ENCODE measurements at places on chromosomes 12 and 14.

GRCh38 chr12:117994551-117995438, 21.7 kb upstream of the RFC5 start:
- DNase-seq = no peak

DNA sequence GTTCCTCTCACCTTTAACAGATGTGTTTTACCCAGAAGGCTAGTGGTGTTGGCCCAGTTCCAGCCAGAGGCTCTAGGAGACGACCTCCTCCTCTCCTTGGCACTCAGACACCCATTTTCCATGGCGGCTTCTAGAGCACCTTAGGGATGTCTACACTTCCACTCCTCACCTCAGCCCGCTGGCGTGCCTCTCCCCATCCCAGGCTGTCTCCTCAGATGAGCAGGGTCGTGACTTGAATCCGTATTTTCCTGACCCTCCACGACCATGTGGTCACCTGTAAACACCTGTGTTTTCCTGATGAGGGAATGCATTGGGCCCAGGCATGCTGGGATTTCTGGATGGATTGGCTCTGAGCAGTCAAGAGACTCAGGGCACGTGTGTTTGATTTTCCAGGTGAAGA, 21.8 kb upstream of the RIN3 start:
- DNase-seq = no peak

DNA sequence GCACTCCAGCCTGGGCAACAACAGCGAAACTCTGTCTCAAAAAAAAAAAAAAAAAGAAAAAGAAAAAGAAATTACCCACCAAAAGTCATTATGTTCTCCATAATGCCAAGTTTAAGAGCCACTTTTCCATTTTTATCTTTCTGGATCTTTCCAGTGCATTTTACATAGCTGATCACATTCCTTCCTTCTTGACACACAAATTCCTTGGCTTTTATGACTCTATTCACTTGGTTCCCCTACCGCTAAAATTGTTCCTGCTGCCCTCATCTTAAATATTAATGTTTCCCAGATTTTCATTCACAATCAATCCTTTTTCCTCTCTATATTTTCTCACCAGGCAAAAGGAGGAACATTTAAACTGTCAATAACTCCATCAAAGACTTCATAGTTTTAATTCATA, 20.2 kb downstream of the KLHL28 start:
- no peak for DNase-seq

DNA sequence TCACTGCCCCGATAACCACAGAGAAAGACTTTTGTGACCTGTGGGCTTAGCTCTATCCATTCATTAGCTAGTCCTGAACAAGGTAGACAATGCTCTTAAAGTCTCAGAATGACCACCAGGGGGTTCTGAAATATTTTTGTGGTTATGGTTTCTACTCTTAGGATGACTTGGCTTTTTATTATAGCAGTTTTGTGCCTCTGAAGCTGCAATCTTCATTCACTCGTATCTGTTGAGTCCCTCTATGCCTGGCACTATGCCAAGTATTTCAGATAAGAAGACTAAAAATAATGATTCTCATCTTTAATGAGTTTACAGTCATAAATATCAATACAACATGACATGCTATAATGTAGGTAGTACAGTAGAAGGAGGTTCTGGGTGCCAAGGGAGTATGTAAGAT, 130.8 kb upstream of the TRHDE start:
- DNase-seq = no peak

DNA sequence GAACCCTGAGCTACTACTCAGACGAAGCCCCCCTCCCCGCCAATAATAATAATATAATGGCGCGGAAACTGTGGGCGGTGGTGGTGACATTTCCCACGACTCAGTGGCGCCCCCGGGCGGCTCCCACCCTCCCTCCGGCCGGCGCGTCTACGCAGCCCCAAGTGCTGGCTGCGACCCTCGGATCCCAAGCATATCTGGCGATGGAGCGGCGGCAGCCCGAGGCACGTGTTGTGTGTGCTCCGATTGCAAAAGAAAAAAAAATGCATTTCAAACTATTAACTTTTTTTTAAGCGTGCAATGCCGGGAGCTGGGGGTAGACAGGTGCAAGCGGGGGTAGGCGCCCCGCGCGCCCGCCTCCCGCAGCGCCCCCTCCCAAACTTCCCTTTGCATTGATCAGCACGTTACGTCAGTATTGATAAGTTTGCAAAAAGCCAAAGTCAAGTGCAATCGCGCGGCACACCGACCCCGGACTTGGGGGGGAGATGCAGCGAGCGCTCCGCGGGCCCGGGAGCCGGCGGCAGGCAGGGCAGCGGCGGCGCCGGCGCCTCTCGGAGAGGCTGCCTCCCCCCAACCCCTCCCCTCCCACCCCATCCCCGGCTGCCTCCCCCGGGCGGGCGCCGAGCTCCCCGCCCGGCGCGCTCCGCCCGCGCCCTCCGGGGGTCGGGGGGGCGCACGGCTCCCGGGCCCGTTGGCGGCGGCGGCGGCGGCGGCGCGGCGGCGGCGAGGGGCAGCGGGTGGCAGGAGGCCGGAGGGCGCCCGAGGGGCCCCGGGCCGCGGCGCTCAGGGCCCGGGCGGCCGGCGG, 113.1 kb upstream of the MYL2 start:
- no peak for DNase-seq

- DNase-seq = no peak
Measured at GRCh38 chr12:68510397-68510796, 100.3 kb upstream of the RAP1B start.

GRCh38 chr12:94604366-94604698, 46.0 kb downstream of the TMCC3 start:
- DNase-seq = no peak

DNA sequence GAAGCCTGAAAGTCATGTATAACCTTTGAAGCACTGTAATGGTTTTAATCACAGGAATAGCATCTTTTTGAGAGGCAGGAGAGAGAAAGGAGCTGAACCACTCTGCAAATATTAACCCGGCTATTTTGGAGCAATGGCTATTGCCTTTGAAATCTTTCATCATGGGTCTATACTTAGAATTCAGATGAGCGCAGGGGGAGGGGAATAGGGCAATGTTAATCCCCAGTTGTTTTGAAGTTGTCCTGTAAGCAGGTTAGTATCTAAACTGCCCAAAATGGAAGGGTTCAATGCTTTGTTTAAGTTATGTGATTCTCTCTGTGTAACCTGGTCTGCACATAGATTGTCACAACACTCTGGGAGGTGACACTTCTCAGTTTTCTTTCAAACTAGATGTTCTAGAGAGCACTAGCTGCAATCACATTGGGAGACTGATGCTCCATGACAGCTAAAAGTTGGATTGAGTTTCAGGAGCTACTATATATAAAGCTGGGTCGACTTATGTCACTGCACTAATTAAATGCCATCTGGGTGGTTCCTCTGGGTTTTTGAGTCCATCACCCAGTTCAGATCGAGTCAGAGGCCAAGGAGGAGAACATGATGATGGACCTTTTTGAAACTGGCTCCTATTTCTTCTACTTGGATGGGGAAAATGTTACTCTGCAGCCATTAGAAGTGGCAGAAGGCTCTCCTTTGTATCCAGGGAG, at the start of gene MYF6:
Gene MYF6 (plus strand): TSS at position 509 of the 704 bp plus-strand sequence. CDS start 86 bp downstream, at position 595.
- DNase-seq = no peak

DNA sequence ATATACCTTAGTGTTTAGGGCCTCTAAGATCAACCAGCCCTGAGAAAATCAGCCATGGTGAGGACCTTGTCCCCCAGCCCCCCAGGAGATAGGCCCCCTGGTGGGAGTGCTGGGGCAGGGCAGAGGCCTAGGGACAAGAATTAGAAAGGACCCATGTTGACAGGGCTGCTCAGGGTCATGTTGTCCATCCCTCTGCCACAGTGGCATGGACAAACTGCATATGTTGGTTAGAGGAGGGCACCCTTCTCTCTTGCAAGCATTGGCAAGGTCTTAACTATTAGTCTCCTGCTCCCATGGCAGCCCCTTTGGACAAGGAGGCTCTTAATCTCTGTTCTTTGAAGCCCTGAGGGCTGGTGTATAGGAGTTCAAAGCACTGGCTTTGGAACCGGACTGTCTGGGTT, 755 bp upstream of the PTPN6 start:
- DNase-seq = no peak

GRCh38 chr12:2198005-2198501, 145.3 kb downstream of the CACNA1C start:
- DNase-seq = no peak

DNA sequence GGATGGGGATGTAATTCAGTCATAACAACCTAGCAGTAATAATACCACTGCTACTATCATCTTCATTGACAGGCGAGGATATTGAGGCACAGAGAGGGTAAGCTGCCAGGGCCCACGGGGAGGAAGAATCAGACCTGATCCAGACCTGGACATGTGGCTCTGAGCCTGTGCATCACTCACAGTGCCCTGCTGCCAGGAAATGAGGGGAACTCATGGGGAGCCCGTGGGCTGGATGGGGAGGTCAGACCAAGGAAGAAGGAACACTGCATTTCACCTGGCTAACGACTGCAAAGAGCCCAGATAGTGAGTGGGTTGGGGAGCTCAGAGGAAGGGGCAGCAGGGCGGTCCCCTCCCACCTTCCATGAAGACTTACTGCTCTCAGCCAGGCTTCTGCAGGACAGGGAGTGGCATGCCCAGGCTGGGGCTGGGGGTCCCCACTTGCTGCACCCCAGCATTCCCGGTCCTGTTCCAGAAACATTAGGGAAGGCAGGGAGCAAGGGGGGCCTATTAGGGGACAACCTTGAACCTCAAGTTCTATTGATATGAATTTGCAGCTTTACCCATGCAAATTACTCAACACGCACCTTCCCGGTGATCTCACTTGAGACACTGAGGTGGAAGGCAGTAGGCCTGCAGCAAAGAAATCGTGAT, 37.7 kb downstream of the CALM1 start:
- no peak for DNase-seq

DNA sequence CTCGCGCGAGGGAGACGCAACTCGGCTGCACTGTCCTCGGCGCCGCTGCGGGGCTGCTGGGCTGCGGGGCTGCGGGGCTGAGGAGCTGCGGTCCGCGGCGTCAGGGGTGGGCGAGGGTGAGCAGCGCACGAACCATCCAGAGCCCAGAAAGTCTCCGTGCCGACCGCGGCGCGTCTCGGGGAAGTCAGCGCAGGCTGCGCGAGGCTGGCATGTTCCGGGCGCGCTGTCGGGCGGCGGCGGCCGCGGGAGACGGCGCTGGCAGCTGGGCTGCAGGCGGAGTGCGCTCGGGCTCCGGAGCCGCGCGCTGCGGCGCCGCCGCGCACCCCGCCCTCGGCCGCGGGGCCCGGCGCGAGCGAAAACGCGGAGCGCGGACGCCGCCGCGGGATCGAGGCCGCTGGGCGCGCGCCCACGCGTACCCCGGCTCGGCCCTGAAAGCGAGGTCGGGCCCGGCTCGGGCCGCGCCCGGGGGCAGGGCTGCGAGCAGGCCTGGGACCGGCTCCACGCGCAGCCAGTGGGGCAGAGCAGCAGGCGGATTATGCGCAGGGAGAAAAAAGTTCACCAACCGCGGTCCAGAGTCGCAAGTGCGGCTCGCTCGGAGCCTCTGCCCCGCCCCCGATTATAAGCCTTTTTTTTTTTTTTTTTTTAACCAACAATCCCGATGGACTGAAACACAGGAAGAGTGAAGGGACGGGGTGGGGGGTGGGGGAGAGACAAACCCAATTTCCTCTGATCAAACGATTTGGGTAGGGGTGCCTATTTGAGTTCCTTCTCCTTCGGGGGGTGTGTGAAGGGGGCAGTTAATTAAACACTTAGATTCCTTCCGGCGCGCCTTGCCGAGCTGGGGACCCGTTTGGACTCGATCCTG, at the start of gene PRICKLE1:
Gene PRICKLE1 (minus strand): TSS at position 282 of the 865 bp plus-strand sequence. CDS start 117,230 bp downstream, outside the sequence.
- DNase-seq = no peak

DNA sequence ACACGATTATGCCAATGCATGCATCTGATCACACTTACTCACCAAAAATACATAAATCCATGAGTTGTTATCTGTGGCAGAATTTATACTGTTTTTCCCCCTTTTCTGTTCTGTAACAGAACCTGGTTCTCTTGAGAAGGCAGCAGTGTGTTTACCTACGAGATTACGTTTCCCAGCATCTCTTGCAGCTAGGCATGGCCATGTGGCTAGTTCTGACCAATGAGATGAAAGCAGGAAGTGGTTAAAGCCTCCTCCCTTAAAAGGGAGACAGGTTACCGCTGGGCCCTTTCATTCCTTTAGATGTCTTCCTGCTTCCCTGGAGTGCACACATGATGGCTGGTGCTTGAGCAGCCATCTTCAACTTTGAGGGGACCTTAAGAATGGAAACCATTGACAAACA, 11.7 kb upstream of the ASPG start:
- DNase-seq = no peak

DNA sequence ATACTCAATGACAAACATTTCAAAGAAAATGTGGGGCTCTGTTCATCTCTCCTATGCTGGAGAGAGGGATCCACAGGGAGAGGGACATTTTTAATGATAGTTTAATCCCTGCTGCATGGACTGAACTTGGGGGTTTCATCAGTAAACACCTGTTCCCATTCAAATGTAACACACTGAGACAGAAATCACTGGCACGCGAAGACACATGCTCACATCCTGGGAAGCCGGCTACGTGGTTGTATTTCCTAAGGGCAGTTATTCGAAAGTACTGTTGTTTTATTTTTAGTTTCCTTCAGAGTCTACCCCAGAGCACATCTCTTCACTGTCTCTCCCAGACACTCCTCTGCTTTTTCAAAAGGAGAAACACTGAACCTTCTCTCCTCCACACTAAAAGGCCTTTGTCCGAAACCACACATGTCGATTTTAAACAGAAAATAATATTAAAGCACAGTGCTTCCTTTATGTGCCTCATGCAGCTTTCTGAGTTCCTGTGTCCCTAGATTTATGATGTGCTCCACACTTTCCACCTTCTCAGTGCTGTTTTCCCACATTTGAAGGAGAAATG, 52.8 kb downstream of the PTHLH start:
- DNase-seq = no peak

DNA sequence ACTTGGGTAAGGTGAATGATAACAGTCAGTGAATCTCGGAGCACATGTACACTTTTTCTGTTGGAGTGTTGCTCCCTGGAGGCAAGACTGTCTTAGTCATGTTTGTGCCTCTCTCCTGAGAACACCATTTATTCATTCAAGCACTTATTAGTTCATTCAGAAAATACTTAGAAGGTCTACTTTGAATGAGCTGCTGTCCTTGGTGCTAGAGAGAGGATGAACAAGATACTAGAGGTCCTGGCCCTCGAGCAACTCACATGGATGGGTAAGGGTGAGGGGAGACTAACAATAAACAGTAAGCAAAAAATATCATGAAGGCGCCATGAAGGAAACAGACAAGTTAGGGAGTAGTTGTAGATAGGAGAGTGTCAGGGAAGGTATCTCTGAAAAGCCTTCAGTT, 17.1 kb upstream of the SAMD4A start:
- no peak for DNase-seq

DNA sequence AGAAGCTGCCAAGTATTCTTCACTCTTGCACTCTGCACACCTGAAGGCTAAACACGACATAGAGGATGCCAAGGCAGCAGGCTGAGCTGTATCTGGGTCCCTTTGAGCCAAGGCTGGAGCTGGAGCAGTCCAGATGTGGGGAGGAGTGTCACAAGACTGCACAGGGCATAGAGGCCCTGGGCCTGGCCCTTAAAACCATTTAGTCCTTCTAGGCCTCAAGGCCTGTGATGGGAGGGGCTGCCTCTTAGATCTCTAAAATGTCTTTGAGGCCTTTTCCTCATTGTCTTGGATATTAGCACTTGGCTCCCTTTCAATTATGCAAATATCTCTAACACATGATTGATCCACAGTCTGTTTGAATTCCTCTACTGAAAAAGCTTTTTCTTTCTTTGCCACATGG, 28.0 kb upstream of the C14orf132 start:
- DNase-seq = no peak

GRCh38 chr12:131092901-131093603, 139.3 kb downstream of the ADGRD1 start:
- no peak for DNase-seq

Measured in stimulated activated CD4-positive, alpha-beta T cell treated with anti-CD3 and anti-CD28 coated beads, Interleukin-12 subunit alpha, Interleukin-12 subunit beta, amount 100 ng/mL, for 24 hours (primary cell).